ENCODE measurements at places on chromosomes 5 and 9.

GRCh38 chr5:34586117-34586885 lies 69.8 kb upstream of the RAI14 start:
- DNase-seq = no peak

DNA sequence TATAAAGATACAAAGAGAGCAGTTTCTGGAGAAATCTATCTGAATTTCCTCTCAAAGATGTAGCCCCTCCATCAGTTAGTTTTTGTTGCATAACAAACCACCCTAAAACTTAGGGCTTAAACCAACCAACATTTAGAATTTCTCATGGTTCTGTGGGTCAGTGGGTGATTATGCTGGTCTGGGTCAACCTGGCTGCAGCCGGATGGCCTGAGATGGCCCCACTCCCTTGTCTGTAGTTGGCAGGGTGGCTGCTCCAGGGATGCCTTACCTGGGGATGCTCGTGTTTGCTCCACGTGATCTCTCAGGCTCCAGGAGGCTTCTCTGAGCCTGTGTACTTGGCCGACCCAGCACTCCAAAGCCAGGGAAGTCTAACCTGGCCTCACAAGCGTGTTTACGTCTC lies 139.3 kb downstream of the MVB12B start:
- no peak for DNase-seq

DNA sequence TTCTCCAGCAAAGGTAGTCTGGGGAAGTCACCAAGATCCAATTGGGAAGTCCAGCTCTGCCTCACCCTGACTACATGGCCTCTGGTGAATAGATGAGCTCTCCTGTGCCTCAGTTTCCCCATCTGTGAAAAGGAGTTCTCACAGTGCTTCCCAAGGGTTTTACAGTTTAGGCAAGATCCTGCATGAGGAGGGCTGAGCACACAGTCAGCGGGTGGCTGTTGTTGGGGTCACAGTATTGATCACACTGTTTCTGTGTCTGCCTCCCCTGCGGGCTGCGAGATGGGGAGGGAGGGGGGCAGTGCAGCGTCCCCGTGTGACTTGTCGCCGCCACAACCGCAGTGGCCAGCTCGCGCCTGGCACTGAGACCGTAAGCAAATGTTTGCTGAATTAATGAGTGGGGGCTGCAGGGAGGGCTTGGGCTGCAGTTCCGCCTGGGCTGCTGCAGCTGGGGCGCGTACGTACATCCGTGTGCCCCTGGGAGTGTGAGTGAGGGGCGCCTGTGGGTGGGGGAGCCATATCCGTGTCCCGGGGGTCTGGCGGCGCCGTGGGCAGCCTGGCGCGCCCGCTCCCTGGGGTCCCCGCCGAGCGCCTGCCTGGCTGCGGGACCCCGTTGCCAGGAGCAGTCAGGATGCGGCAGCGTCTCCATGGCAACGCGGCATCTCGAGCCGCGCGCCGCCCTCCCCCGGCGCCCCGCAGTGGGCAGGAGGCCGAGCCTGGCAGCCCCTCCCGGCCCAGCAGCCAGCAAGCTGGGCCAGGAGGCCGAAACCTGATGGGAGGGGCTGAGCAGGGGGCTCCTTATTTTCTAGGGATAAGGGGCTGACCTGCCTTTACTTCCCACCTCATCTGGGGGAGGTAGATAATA lies 31.4 kb upstream of the PSD2 start:
- peak; percentile 90 for DNase-seq

GRCh38 chr5:60972231-60972630 lies 27.2 kb downstream of the NDUFAF2 start:
- no peak for DNase-seq

DNA sequence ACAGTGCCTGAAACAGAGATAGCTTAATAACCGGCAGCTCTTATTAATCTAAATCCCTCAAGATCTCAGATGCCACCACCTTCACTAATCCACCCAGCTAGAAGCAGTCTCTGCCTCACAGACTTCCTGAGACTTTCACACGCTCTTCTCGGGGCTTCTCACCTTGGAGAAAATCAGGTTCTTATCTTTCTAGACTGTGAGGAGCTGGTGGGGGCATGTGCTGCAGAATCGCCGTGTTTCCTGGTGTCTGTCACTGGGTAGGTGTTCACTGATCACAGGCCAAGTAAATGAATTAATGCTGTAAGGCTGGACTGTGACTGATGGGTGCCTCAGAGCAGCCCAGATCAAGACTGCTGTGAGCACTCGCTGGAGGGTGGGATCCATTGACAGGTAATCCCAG lies 101.7 kb downstream of the PSD2 start:
- no peak for DNase-seq

DNA sequence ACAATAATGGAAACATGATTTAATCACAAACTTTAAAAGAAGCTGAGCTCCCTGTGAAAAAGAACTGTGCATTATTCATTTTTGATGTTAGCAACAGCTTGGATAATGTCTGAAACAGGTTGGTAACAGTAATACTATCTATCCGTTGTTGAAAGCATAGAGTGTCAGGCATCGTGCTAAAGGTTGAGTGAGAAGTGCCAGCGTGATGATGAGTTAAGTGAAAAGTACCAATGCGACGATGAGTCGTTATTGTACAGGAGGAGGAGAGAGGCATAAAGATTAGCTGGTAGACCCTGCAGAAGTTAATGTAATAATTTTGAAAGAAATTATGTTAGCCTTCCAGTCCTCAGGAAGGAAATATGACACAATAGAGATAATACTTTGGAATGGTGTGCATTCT lies 593.6 kb downstream of the MAT2B start:
- no peak for DNase-seq

- no peak for DNase-seq
These were observed 51.9 kb downstream of the OSTF1 start for GRCh38 chr9:75140261-75140660.

- no peak for DNase-seq
These were observed 56.7 kb upstream of the PTCH1 start for GRCh38 chr9:95573463-95573862.

DNA sequence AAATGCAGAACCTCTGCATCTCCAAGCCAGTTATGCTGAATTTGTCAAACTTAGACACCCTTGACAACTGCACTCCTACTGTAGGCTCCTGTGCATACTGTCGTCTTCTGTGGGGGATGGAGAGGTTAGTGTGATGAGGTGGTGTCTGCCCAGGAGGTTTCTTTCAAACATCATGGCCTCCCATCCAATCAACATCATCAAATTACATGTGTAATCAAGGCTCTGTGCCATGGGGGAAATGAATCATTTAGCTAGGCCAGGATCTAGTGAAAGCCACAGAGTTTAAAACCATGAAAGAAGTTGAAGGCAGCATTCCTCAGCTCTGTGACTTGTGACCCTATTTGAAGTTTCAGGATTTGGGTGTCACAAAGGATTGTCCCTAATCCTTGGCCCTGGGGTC lies 240.6 kb downstream of the MARCHF11 start:
- no peak for DNase-seq

DNA sequence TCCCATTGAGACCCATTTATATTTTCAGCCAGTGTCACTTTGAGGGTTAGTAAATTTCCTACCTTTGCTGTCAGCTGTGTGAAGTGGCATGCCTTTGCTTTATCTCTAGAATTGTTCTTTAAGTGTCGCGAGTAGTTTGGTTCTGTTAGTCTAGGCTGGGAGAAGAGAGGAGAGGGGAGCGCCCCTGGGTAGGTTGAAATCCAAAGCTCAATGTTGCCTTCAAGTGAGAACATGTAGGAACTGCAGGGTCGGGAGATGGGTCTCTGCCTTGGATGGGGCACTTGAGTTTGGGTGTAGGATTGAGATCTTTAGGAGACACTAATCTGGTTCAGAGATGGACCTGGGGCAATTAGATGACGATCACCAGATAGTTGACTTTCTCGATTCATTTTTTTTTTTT lies 46.3 kb downstream of the STC2 start:
- no peak for DNase-seq

GRCh38 chr9:18555105-18555883 lies 81.3 kb downstream of the ADAMTSL1 start:
- DNase-seq = no peak

DNA sequence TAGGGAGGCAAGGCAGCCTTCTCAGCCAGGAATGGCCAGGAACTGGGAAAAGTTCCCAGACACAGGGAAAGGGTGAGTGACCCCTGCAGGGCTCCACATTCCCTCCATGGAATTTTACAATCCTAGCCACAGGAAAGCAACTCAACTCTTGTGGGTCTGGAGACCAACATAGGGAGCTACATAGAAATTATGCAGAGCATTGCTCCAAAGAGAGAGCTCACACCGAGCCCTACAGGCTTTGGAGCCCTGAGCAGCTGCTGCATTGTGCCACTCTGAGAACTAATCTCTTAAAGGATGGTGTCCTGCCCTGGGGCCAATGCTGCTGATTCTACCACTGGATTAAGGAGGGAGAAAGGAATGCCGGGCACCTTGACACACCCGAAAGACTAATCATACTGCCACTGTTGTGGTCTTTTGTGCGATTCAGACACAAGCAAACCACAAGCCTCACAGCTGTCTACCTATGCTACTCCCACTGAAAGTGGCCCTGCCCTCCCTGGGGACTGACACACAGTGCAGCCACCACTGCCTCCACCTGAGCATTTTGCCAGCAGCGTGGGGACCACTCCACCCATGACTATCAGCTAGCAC lies 1089.8 kb upstream of the NUDT12 start:
- no peak for DNase-seq

GRCh38 chr9:128969491-128969890 lies 22.0 kb downstream of the NUP188 start:
- DNase-seq = no peak

DNA sequence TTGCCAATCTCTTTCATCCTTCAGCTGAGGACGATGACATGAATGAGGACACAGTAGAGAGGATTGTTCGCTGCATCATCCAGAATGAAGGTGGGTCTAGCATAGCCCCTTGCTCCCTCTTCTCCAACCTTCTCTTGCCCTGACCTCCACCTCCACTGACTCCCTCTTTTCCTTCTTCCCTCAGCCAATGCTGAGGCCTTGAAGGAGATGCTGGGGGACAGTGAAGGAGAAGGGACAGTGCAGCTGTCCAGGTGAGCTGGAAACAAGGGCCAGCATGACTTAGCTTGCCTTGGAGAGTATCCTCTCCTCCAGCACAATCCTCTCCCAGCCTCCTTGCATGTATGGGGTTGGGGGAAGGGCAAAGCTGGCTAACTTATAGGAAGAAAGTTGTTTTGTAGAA lies 2.0 kb downstream of the RELL2 start:
- no peak for DNase-seq

GRCh38 chr5:15650266-15650665 lies 150.3 kb downstream of the FBXL7 start:
- no peak for DNase-seq

- no peak for DNase-seq
These were observed 29.3 kb downstream of the PDGFRB start for GRCh38 chr5:150126199-150126920.

GRCh38 chr5:121937762-121938161 lies 24.0 kb upstream of the SRFBP1 start:
- DNase-seq = peak; percentile 35

GRCh38 chr9:100307080-100307479 lies 45.7 kb downstream of the TEX10 start:
- DNase-seq = no peak

GRCh38 chr9:107472581-107473340 lies 16.8 kb downstream of the KLF4 start:
- DNase-seq = peak; percentile 64

DNA sequence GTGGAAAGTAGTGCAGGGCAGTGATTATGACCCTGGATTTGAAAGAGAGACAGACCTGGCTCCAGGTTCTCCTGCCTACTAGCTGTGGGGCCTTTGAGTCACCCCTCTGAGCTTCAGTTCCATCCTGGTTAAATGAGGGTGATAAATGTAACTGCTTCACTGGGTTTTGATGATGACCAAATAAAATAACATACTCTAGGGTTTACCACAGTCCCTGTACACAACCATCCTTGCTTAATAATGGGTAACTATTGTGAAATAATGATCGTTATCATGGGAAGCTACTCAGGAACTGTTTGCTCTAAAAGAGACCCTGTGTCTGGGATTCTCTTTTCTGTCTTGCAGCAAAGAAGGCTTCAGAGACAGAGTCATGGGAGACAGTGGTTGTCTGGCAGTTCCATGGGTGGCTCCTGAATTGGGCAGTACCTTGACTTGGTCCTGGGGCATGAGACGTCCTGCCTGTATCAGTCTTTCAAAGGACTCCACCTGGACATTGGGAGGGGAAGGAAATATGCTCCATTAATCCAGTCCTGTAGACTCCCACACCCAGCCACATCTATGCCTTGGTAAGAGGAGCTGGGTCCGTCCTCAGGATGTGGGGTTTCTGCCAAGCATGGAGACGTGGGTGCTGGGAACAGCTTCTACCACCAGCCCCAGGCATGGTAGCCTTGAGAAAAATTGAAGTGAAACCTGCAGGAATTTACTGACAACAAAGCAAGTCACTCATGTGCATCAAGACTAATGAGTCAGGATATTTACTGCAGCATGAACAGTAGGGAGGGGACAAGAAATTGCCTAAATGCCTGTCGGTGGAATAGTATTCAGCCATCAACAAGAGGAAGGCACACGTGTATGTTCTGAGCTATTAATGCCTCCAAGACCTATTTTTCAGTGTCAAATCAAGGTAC lies 23.4 kb downstream of the AKNA start:
- no peak for DNase-seq

DNA sequence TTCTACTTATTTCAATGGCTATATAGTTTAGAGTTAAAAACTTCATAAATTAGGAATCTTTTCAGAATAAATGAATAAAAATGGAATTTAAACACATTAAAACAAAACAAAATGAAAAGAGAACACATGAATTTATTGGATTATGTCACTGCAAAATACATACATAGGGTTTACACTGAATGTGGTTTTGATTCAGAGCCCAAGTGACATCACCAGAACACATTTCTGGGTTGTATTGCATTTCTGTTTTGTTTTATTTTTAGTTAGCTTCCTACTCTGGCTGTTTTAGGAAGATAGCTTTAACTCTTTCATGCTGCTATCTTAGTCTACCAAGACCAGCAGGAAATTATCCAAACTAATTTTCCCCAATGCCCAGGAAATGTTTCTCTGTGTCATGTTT lies 1935.0 kb downstream of the EFNA5 start:
- DNase-seq = no peak

- peak; percentile 37 for DNase-seq
These were observed 204.9 kb downstream of the CHSY3 start for GRCh38 chr5:130109152-130109551.

GRCh38 chr5:143865426-143866025 lies 53.6 kb downstream of the HMHB1 start:
- peak; percentile 76 for DNase-seq

DNA sequence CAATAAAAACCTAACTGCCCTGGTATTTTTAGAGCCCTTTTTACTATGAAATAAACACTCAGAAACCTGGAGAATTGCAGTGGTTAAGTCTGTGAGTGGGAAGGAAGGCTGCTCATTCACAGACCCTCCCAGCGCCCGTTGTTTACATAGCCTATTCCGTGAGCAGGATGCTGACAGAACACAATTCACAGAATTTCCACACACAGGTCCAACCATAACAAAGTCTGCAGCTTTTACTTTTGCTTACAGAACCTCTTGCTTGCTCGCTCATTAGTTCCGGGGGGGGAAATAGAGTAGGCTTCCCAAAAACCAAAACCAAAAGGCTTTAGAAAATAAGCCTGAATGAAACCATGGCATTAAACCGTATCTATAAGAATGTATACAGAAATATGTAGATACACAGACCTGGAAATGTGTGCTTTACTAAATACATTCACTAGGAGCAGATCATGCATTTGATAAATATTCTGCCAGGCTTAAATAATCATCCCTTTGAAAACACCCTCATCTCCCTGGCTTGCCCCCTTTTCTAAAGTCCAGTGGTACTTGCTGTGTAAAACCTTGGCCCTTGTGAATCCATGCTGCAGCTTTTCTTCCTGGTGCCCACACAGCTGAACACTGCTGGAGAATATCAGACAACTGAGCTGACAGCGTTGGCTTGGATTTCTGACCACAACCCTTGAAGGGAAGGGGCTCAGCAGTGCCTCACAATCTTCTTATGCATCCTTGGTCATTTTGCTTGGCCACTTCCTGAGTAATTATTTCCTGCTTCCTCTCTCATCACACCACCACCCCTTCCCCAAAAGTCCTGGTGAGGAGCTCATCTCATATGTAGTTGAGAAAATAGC lies 128.0 kb downstream of the FANCC start:
- peak; percentile 68 for DNase-seq

Data from eye (tissue), 1 donor.